ENCODE measurements at places on chromosomes 2 and 18.

- no peak overlapping the region for H3K27ac ChIP-seq
- no peaks in the 10 kb centered on the region for H3K36me3 ChIP-seq
- no peak for DNase-seq
- no peaks in the 10 kb centered on the region for H3K27me3 ChIP-seq
- no peak overlapping the region for H3K4me3 ChIP-seq
These were observed 116.3 kb upstream of the SMAD7 start for GRCh38 chr18:49067071-49067470.

- no peak overlapping the region for H3K27ac ChIP-seq
- no peak overlapping the region for H3K4me3 ChIP-seq
- no peaks in the 10 kb centered on the region for H3K27me3 ChIP-seq
- H3K36me3 ChIP-seq = peaks cover 24% of the 10 kb centered on the region
- no peaks in the 10 kb centered on the region for H3K4me1 ChIP-seq
These were observed 17.4 kb upstream of the GAL3ST2 start for GRCh38 chr2:241759067-241759807.

GRCh38 chr2:57893786-57894185 lies 152.8 kb upstream of the VRK2 start:
- H3K36me3 ChIP-seq = no peaks in the 10 kb centered on the region
- no peak for DNase-seq
- no peaks in the 10 kb centered on the region for H3K27me3 ChIP-seq

DNA sequence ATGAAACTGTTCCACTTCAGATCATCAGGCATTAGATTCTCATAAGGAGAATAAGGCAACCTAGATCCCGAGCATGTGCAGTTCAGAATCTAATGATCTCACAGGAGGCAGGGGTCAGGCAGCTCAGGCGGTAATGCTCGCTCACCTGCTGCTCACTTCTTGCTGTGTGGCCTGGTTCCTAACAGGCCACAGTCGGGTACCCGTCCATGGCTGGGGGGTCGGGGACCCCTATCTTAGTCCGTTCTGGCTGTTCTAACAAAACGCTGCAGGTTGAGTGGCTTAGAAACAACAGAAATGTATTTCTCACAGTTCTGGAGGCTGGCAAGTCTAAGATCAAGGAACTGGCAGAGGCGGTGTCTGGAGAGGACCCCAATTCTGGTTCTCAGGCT lies 79.2 kb downstream of the ASB1 start:
- H3K27me3 ChIP-seq = no peaks in the 10 kb centered on the region
- no peak overlapping the region for H3K4me3 ChIP-seq
- no peak overlapping the region for H3K27ac ChIP-seq
- no peak for DNase-seq

DNA sequence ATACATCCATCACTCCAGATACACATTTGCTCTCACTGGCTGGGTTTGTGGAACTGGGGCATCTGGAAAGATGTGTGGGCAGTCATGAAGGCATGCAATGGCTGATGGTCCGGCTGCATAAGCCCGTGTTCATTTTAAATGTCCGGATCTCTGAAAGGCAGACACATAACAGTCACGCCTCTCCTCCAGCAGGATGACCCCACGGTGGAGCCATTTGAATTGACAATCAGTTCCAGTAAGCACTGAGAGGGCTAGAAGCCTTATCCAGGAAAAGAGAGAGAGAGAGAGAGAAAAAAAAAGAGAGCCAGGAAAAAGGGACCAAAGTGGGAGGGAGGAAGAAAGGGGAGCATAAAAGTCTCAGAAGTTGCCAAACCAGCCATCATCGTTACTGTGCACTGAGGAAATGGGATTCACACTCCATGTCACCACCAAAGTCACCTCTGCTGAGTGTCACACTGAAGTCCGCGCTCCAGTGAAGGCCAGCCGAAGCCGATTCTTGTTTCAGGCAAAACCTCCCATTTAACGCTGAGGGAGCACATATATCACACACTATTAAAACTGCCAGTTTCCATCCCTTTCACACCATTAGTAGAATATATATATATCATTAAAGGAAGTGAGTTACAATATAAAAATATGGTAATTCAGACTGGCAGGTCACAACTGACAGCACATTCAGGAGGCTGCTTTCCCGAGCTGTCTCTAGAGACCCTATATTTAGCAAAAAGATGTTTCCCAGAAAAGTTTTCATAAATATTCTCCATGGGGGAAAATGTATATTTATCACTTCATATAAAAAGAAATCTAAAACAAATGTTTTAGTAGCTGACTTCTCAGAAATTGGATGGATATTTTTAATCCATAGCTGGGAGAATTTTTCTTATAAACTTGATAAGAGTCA lies 142.0 kb downstream of the ACTR3 start:
- DNase-seq = no peak
- H3K27me3 ChIP-seq = no peaks in the 10 kb centered on the region
- H3K36me3 ChIP-seq = no peaks in the 10 kb centered on the region
- H3K4me1 ChIP-seq = no peaks in the 10 kb centered on the region
- H3K4me3 ChIP-seq = no peak overlapping the region

- H3K4me3 ChIP-seq = no peak overlapping the region
- H3K4me1 ChIP-seq = no peaks in the 10 kb centered on the region
- H3K27ac ChIP-seq = no peak overlapping the region
- no peak for DNase-seq
- no peaks in the 10 kb centered on the region for H3K27me3 ChIP-seq
- no peaks in the 10 kb centered on the region for H3K36me3 ChIP-seq
These were observed 26.9 kb upstream of the ASAP2 start for GRCh38 chr2:9179572-9180201.

DNA sequence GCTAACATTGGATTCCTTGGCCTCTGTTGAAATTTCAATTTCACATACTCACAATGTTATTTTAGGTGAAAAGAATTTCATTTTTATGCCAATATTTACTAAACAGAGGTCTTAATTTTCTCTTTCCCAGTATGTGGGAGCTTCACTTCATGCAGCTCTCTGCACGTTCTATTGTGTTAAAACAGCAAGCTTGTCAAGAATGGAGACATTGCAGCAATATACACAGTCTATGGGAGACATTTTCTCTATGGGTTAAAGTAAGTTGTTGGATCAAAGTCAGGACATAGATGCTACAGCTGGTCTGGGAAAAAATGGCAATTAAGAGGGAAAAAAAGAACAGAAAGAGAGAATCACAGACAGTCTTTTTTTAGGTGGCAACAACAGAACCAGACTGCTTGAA lies 70.4 kb upstream of the ARHGAP15 start:
- H3K36me3 ChIP-seq = no peaks in the 10 kb centered on the region
- H3K27ac ChIP-seq = no peak overlapping the region
- H3K4me1 ChIP-seq = no peaks in the 10 kb centered on the region
- no peaks in the 10 kb centered on the region for H3K27me3 ChIP-seq
- no peak overlapping the region for H3K4me3 ChIP-seq

DNA sequence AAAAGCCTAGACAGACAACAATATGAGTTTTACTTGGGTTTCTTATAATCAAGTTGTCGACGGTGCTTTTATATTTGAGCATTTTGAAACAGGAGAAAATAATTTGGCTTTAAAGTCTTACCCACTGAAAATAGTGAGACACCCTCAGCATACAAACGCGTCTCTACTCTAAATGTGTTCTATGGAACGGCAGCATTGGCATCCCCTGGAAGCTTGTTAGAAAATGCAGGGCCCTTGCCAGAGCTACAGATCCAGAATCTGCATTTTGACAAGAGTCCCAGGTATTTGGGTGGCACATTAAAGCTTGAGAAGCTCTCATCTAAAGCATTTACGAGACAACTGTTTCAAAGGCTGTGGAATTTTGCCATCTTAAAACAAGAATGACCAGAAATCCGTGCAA lies 163.5 kb downstream of the PID1 start:
- no peaks in the 10 kb centered on the region for H3K27me3 ChIP-seq
- no peak overlapping the region for H3K4me3 ChIP-seq
- no peak overlapping the region for H3K27ac ChIP-seq
- no peak for DNase-seq
- H3K4me1 ChIP-seq = peaks cover 10% of the 10 kb centered on the region

DNA sequence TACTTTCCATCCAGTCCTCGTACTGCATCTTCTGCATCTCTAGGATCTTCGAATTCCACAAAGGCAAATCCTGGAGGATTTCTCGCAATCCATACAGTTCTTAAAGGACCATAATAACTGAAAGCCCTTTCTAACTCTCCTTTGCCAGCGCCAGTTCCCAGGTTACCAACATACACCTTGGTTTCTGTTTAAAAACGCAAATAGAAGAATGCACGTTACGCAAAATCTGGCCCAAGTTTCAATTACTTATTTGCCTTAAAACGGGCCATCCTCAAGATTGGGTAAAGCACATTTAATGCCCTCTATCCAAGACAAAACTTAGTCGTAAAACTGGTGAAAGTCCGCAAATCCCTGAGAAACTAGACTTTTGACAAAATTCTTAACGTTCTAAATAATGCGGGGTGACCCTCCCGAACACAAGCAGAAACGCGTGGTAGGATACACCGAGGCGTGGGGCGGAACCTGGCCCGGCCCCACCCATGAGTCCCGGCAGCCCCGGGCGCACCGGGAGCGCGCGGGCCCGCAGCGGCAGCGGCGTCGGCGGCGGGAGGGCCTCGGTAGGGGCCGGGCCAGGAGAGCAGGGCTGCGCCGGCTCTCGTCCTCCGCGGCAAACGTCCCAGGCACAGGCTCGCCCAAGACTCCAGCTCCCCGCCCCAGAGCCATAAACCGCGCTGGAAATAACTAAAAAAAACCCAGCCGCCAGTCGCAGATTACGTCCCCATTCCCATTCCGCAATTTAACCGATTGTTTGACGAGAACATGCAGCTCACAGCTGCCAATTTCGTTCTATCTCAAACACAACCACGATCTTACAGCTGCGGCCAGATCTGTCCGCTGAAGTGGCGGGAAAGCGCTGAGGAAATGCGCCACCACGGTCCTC lies 910 bp downstream of the SRSF7 start:
- peak overlapping the region; percentile 100 for H3K27ac ChIP-seq
- no peaks in the 10 kb centered on the region for H3K27me3 ChIP-seq
- DNase-seq = peak; percentile 72
- H3K36me3 ChIP-seq = peaks cover 33% of the 10 kb centered on the region

GRCh38 chr2:84417453-84418145 lies 41.5 kb downstream of the SUCLG1 start:
- no peak for DNase-seq
- H3K27me3 ChIP-seq = no peaks in the 10 kb centered on the region
- H3K4me3 ChIP-seq = no peak overlapping the region
- H3K4me1 ChIP-seq = no peaks in the 10 kb centered on the region
- H3K36me3 ChIP-seq = no peaks in the 10 kb centered on the region

DNA sequence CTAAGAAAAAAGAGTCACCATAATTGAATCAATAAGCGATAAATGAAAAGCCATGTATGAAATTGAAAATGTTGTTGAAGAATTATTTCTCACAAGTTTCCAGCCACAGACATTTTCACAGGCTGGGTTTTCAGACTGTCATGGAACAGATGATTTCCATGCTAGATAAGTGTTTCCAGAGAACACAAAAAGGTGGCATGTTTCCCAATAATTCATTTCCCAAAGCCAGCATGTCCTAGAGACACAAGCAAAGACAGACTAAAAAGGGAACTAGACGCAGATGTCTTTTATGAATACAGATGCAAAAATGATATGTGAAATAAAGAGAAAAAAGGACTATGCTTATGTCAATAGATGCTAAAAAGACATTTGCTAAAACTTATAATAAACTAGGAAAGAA lies 255.1 kb downstream of the EIPR1 start:
- no peak overlapping the region for H3K4me3 ChIP-seq
- no peak for DNase-seq
- no peak overlapping the region for H3K27ac ChIP-seq

- no peak for DNase-seq
- H3K27ac ChIP-seq = no peak overlapping the region
- no peaks in the 10 kb centered on the region for H3K36me3 ChIP-seq
These were observed 176.6 kb upstream of the SKOR2 start for GRCh38 chr18:47427923-47428637.

- H3K4me3 ChIP-seq = no peak overlapping the region
- no peaks in the 10 kb centered on the region for H3K27me3 ChIP-seq
- peaks cover 1% of the 10 kb centered on the region for H3K36me3 ChIP-seq
These were observed 12.3 kb downstream of the CEP192 start for GRCh38 chr18:13003466-13003896.

DNA sequence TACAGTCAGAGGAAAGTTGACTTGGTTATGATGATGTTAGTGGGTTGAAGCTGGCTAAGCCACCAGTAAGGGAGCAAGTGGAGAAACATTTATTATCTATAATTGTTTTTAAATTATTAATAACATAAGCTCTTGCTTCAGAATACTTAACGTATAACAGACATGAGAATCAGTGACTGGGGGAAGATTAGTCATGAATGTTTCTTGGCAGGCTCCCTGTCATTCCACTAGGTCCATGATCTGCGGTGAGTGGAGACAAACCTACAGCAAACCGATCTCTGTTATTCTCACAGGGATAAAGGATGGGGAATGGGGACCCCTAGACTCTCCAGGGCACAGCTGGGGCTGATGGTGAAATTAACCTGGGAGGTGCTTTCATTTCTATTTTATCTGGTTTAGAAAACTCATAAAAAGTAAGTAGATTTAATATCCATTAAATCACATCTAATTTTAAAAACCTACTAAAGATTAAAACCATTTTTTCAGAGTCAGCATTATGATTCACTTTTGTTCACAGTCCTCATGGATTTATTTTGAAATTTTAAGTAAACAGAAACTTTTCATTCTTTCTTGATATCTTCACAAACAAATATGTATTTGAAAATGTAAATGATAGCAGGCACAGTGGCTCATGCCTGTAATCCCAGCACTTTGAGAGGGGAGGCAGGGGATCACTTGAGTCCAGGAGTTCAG lies 420.3 kb downstream of the PTPRM start:
- H3K27ac ChIP-seq = no peak overlapping the region
- H3K4me3 ChIP-seq = no peak overlapping the region
- H3K27me3 ChIP-seq = no peaks in the 10 kb centered on the region
- no peak for DNase-seq

DNA sequence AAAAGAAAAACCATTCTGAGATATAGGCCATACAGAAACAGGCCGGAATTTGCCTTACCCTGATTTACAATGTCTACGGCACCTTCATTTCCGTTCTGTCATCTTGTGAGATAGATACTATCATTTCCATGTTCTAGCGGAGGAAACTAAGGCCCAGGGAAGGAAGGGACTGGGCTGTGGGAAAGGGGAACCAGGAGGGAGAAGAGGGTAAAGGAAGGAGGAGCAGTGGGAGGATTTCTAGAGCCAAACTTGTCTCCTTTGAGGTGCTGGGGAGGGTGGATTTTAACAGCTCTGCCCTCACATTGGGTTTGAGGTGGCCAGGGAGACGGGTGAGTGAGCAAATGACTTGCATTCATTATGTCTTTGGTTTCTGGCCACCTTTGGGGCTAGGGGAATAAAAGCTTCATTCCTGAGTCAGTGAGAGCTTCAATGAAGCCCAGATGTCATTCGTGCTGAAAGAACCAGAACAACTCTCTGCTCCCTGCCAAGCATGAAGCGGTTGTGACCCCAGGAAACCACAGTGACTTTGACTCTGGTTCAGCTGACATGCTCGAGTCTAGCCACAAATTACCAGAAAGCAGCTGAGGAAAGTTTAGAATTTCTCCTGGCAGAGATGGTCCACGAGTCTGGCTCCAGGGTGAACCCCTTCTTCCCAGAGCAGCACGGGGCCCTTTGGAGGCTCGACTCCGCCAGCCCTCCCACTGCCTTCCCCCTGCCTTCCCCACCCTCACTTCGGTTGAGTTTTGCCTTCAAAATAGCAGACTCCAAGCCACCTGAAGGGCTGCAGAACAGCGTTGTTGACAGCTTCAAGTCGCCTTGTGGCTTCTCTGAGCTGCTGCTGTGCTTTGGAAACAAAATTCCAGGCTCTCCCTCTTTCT lies 3.8 kb downstream of the ACTG2 start:
- H3K27me3 ChIP-seq = no peaks in the 10 kb centered on the region
- no peaks in the 10 kb centered on the region for H3K36me3 ChIP-seq
- no peak for DNase-seq

GRCh38 chr2:187091664-187092063 lies 242.7 kb upstream of the ZSWIM2 start:
- no peaks in the 10 kb centered on the region for H3K27me3 ChIP-seq
- H3K4me3 ChIP-seq = no peak overlapping the region
- no peaks in the 10 kb centered on the region for H3K4me1 ChIP-seq
- no peak for DNase-seq
- H3K36me3 ChIP-seq = no peaks in the 10 kb centered on the region

Data from liver (tissue), 10 donors.